Fibroblast of the aortic adventitia (primary cell): ENCODE measurements at places on chromosomes 6 and 20.

DNA sequence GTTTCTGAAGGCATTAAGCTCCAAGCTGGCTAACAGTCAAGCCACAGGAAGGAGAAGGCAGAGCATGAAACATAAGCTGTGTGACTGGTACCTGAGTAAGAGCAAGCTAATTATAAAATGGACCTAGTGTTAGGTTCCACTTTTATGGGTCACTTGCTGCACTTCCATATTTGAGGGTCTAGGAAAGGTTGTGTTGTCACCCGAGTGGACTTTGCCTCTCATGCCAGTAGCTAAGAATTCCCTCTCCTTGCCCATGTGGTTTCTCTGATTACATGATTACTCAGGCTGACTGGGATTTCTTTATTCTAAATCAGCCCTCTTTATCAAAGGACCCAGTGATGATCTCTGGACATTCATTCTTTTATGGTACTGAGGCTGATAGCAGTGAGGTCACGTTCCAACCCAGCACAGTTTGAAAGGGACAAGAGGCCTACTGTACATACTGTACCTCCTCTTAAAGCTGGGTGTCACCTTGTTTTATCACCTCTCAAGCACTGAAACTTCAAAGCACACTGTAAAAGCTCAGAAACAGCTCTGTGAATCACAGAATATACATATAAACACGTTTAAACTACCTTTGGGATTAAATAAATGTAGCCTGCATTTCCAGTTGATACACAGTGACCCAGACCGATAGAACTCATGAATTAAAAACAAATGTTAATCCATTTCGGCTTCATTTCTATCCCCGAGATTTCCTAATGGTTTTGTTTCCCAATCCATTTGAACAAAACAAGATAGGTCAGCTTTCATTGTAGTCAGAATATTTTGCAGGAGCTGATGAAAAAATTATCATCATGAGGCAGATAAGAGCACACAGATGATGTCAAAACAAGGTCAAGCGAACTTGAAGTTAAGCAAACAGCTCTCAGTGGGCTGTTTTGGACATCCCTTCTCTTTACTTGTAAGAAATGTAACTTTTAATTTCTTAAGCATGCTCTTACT lies 96.5 kb downstream of the ALDH8A1 start:
- DNase-seq, result peak; percentile 91

- peak; percentile 51 for DNase-seq
Measured at GRCh38 chr6:167350731-167351655, 26.1 kb downstream of the TTLL2 start.

- DNase-seq, result no peak
Measured at GRCh38 chr6:106165885-106166485, 79.8 kb downstream of the PRDM1 start.

- no peak for DNase-seq
Measured at GRCh38 chr20:14830466-14830865, 493.1 kb upstream of the FLRT3 start.
